Non-pigmented ciliary epithelial cell (primary cell): ENCODE measurements at places on chromosomes 5 and 9.

GRCh38 chr9:131277287-131277909 is 1.1 kb upstream of the FAM78A start:
- DNase-seq = no peak

- DNase-seq = no peak
Observed at GRCh38 chr5:143023411-143024096, 253.4 kb downstream of the ARHGAP26 start.

- no peak for DNase-seq
Observed at GRCh38 chr9:127135056-127135745, 12.8 kb upstream of the ANGPTL2 start.

GRCh38 chr5:38149815-38150195 is 108.6 kb upstream of the EGFLAM start:
- DNase-seq = no peak

- no peak for DNase-seq
Observed at GRCh38 chr5:61651195-61651594, 319.1 kb downstream of the ZSWIM6 start.

GRCh38 chr5:95797301-95797700 is 25.2 kb downstream of the GLRX start:
- no peak for DNase-seq
